ENCODE measurements at places on chromosomes 4 and X.

GRCh38 chr4:84235126-84235944 lies 263.8 kb downstream of the NKX6-1 start:
- no peak for DNase-seq

DNA sequence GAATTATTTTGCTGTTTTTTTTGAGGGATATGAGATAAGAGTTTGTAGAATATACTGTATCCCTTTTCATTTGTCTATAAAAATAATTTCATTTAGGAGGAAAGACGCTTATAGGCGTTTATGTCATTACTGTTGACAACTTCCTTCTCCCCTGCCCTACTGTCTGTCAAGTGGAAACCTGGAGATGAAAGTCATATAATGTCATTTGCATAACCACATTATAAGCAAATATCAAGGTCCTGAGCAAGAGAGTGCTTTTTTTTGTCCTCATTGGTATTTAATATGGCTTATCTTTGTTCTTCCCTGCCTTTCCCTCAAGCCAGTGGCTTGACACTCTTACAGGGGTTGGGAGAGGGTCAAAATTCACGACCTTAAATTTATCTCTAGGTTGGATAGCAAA lies 55.8 kb downstream of the LRP2BP start:
- no peak for DNase-seq

GRCh38 chrX:30228526-30228925 lies 1.9 kb upstream of the MAGEB3 start:
- no peak for DNase-seq

DNA sequence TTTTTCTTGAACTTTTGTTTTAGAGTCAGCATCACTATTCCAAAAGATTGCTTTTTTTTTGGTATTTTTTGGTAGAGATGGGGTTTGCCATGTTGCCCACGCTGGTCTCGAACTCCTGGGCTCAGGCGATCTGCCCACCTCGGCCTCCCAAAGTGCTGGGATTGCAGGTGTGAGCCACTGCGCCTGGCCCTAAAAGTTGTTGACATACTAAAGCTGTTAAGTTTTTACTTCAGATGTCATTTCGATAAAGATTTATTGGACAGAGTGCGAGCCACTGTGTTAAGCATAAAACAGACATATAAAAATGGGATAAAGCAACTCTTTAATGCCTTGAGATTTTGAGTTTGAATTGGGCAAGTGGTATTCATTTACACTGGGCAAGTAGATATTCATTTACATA lies 28.3 kb downstream of the USO1 start:
- DNase-seq: no peak

DNA sequence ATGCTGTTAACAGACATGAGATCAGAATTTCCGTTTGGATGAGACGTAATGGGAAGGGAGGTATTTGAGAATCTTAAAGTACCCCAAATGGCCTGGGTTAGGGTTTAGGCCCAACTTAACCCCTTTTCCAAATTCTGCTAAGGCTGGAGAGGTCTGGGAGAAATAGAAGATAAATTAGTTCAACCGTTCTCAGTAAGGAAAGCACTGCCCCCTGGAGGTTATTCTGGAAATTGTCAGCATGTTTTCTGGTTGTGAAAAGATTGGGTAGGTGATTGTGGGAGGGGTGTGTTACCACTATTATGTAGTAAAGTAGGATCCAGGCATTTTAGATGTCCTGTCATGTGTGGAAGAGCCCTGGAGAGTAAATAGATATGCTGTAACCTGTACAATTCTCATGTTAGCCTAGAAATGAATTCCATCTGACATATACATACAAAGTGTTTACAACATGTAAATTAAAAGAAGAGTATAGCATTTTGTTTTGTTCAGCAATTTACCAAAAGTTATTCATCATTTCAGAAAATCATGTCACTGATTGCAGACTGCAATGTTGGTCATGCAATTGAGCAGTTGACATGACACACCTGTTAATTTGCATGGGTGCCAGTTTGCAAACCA lies 26.8 kb upstream of the GRXCR1 start:
- DNase-seq: peak; percentile 71

Measured in natural killer cell (primary cell).